ENCODE measurements at places on chromosomes 7 and 10. TPM values are rescaled to one million over a fixed set of nuclear protein-coding genes. Genes with fewer than 3 reads are reported as not detected.

OPTN gene
- total RNA-seq: 6.0 TPM

ADCK2 gene
- 14.4 TPM for total RNA-seq

CYP3A7 gene
- not detected for total RNA-seq

TAS2R5 gene
- total RNA-seq: 5.1 TPM
